GM23248 (cell line): ENCODE measurements at places on chromosomes 3 and 15.

- DNase-seq: no peak
These were observed 203.6 kb upstream of the PDZRN3 start for GRCh38 chr3:73828348-73828747.

GRCh38 chr3:171936191-171936841 lies 93.2 kb downstream of the TMEM212 start:
- peak; percentile 85 for DNase-seq

GRCh38 chr3:194139814-194140391 lies 4.0 kb downstream of the HES1 start:
- DNase-seq: peak; percentile 22

- no peak for DNase-seq
These were observed 29.6 kb upstream of the SNRPA1 start for GRCh38 chr15:101324524-101325177.

- DNase-seq: peak; percentile 46
These were observed 2.0 kb upstream of the CILP start for GRCh38 chr15:65213241-65213640.

DNA sequence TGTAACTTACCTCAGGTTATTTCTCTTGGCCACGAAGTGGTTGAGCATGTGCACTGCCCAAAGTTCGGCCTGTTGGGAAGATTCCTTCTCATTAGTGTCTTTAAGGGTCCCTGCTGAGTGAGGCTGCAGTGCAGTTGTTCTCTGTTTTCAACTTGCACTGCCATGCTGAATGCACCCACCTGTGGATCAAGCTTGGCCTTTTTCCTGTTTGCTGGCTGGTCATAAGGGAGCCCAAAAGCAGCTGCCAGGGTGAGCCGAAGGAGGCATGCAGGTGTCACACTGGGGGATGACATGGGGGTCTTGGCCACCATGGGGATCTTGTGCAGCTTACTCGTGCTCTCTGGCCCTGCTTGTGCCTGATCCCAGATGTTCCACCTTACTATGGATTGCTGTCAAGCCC lies 46.1 kb upstream of the RAF1 start:
- no peak for DNase-seq

- peak; percentile 32 for DNase-seq
These were observed 58.2 kb downstream of the AAGAB start for GRCh38 chr15:67196222-67196621.

GRCh38 chr3:23999012-23999641 lies 54.0 kb downstream of the NR1D2 start:
- DNase-seq: peak; percentile 67

- DNase-seq: no peak
These were observed 9.7 kb upstream of the TRANK1 start for GRCh38 chr3:36954452-36955134.

- no peak for DNase-seq
These were observed 369.0 kb downstream of the UNC13C start for GRCh38 chr15:54347082-54347827.

- DNase-seq: peak; percentile 55
These were observed 16.1 kb upstream of the ATP8B4 start for GRCh38 chr15:50135031-50135551.

- peak; percentile 65 for DNase-seq
These were observed 158.8 kb downstream of the CLSTN2 start for GRCh38 chr3:140093742-140094141.

GRCh38 chr15:35208353-35208752 lies 123.3 kb upstream of the NANOGP8 start:
- no peak for DNase-seq

- no peak for DNase-seq
These were observed 59.2 kb downstream of the EPHB1 start for GRCh38 chr3:134854254-134854653.

DNA sequence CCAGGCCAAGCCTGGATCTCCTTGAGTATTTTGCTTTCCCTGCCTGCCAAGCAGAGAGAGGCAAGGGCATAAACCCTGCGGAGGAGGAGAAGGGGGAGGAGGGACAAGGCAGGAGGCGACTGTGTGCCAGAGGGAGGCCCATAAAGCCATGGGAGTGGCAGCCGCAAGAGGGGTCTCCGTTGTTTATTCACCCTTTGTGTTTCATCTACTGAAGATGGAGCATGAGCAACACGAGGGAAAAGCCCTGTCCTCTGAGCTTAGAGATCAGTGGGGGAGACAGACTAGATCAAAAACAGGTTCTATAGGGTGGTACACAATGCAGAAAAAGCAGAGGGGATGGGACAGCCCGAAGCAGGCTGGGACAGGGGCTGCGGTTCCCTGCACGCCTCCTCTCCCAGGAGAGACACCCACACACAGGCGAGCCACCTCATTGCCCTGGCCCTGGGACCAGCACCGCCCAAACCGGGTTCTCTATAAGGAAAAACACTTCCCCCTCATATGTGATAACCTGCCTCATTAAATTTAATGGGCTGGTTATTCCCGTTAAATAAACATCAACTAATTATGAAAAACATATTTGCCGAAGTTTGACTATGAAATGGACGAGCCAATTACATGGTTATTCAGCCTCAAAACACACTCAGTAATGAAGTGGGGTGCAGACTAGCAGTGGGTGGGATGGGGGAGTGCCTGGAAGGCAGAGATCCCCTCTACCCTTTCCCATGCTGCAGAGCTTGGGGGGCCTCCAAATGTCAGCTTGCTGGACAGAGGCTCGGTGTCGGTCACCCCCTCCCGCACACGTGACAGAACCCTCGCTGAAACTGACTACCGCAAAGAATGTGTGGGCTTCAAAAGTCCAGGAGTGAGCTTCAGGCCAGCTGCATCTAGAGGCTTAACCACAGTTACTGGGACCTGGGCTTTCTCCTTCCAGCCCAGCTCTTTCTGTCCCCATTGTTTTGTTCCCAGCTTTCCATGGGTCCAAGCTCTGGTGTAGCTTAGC lies 14.2 kb upstream of the PLXNA1 start:
- DNase-seq: no peak

- DNase-seq: no peak
These were observed 67.7 kb downstream of the CYP19A1 start for GRCh38 chr15:51270706-51271105.

GRCh38 chr15:71683411-71684274 lies 126.7 kb upstream of the NR2E3 start:
- DNase-seq: peak; percentile 45

GRCh38 chr3:111277226-111277625 lies 205.6 kb downstream of the NECTIN3 start:
- peak; percentile 62 for DNase-seq

DNA sequence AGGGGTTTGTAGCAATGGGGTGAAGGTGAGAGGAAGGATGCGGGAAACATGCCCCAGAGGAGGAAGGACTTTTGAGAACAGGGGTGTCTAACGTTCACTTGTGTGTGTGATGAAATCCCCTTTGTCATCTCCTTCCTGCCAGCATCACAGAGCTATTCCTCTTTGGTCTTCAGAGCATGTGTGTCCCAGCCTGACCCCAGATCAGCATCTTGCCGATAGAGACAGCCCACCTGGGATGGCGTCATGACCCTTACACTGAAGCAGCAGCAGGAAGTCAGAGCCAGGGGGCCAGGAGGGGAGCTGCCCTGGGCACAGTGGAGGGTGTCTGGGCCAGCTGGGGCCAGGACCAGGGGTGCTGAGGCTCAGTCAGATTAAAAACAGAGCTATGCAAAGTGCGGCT lies 29.9 kb upstream of the GRIP2 start:
- DNase-seq: no peak

DNA sequence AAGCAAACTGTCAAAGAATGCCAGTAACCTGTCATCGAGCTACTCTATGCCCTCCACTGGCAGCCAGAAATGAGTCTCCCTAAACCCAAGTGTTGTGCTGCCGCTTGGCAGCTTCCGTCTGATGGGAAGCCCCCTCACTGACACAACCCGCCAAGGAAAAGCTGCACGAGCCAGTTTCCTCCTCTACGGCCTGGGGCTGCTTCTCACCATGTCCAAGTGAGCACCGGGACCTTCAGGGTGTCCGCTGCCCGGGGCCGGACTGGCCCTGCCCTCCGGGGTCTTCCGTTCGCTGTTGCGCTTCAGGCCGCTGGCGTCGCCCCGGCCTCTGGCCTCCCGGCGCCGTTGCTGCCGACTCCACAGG lies 490 bp downstream of the TOMM70 start:
- DNase-seq: peak; percentile 59

DNA sequence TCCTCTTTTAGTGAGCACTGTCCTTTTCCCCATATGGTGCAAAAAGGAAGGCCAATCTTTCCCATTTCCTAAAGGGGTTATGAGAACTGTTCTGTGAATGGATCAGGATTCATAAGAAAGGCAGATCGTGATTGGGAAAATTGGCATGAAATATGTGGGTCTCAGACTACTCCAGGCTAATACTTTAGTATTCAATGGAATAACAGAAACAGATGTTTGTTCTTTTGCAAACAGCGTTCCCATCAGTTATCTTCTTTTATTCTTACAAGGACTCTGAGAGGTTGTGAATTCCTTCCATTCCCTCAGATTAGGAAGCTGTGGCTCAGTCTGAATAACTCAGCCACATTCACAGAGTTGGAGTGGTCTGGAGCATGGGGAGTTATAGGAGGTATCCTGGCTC lies 51.3 kb upstream of the MTMR10 start:
- DNase-seq: no peak

GRCh38 chr3:129855832-129856419 lies 37.6 kb downstream of the TMCC1 start:
- peak; percentile 81 for DNase-seq

- DNase-seq: no peak
These were observed 206.0 kb downstream of the THRB start for GRCh38 chr3:24288496-24289236.

- DNase-seq: no peak
These were observed 13.3 kb downstream of the ZNF592 start for GRCh38 chr15:84761607-84762131.

- DNase-seq: peak; percentile 41
These were observed 190.4 kb downstream of the DIPK2A start for GRCh38 chr3:144162042-144162441.

DNA sequence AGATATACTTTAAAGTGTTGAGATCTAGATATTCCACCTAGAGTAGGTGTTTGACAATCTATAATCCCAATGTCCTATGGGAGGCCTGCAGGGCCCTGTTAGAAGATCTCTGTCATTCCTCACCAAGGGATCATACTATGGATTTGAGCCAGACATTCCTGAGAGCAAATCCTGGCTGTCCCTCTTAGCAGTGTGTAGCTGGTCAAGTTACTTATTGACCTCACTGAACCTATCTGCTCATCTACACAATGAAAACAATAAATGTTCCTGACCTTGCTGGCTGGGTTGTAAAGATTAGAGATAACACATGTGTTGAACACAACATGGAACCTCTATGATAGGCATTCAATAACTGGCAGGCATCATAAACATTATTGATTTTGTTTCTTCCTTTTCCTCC lies 265.6 kb upstream of the ATP11B start:
- DNase-seq: no peak

GRCh38 chr3:196706327-196706726 lies 5.7 kb downstream of the CEP19 start:
- DNase-seq: no peak

GRCh38 chr3:49673121-49673714 lies 933 bp upstream of the APEH start:
- no peak for DNase-seq

GRCh38 chr15:47360305-47360704 lies 357.0 kb upstream of the SEMA6D start:
- DNase-seq: no peak
